ENCODE measurements at places on chromosomes 13 and 19.

- no peak for DNase-seq
These were observed 10.3 kb downstream of the CELF5 start for GRCh38 chr19:3234800-3235199.

DNA sequence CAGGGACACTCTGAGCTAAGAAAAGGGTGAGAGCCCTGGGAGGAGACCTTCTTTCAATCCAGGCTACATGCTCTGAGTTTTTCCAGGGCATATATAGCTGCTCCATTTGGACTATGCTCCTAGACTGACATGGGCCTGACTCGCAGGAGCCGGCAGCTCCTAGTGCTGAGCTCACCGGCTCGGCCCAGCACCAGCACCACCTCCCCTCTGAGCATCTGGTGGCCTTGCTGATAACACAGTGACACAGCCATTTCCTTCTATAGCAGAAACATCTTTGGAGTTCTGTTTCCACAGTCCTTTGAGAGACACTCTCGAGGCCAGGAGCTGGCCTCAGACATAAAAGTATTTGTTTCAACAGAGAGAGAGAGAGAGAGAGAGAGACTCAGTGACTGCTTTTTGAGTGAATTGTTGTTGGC, 184.9 kb downstream of the TM9SF2 start:
- no peak for DNase-seq

GRCh38 chr13:110326263-110326904, 19.3 kb downstream of the COL4A2 start:
- no peak for DNase-seq

GRCh38 chr19:9171393-9171991, 7.3 kb upstream of the OR7D2 start:
- no peak for DNase-seq

DNA sequence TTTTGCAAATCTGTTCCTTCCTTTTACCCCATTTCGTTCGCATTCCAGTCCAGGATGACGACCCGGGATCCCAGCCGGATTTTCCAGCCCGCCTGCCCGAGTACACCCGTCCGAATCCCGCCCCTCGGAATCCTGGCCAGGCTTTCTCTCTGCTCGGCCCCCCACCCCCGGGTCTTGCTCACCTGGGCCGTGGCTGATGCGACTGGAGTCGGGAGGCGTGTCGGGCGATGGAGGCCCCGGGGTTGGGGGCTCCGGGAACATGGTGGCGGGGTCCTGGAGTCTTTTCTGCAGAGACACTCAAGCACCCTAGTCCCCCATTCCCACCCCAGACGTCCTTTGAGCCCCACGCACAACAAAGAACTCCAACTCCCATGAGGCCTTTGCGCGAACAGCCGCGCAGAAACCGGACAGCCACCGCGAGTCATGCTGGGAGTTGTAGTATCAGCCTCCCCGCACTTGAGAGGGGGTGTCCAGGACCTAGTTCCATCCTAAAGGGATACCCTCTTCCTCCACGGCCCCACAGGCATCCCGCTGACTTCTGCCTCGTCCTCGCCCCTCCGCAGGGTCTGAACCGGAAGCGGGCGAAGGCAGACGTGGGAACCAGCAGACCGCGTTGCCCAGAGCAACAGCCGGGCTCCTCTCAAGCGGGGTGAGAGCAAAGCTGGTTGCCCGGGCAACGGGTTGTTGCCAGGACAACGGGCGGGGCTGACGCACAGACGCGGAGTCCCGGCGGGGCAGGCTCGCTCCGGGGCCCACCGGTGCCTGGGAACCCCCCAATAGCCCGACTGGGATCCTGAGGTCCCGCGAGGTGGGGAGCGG, 1.1 kb downstream of the SYT5 start:
- DNase-seq, result peak; percentile 49

GRCh38 chr13:40169476-40169875, 497.0 kb downstream of the FOXO1 start:
- DNase-seq, result no peak

All from inflammatory macrophage treated with lipopolysaccharide for 4 hours (primary cell).